Activated CD4-positive, alpha-beta T cell treated with anti-CD3 and anti-CD28 coated beads, Interleukin-2, amount 50 U/mL, for 16 hours (primary cell): ENCODE measurements at places on chromosomes 12 and 14.

- no peak for DNase-seq
These were observed 547.1 kb downstream of the CCER1 start for GRCh38 chr12:90407841-90408240.

DNA sequence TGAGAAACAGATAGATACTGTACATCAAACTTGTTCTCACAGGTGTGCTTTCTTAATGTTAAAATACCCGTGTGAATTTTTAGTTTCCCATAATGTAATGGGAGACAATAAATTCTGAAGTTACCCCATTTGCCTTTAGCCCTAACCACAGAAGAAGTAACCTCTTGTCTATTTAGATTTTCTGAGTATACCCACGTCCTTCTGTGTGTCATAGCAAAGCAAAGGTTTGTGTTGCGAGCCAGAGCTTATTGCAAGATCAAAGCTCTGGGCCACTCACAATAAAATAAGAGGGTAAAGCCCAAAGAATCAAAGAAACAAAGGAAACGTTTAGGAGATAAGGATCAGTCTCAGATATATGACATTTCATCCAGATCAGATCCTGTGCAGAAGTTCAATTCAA lies 73.9 kb downstream of the BMP4 start:
- DNase-seq = no peak

DNA sequence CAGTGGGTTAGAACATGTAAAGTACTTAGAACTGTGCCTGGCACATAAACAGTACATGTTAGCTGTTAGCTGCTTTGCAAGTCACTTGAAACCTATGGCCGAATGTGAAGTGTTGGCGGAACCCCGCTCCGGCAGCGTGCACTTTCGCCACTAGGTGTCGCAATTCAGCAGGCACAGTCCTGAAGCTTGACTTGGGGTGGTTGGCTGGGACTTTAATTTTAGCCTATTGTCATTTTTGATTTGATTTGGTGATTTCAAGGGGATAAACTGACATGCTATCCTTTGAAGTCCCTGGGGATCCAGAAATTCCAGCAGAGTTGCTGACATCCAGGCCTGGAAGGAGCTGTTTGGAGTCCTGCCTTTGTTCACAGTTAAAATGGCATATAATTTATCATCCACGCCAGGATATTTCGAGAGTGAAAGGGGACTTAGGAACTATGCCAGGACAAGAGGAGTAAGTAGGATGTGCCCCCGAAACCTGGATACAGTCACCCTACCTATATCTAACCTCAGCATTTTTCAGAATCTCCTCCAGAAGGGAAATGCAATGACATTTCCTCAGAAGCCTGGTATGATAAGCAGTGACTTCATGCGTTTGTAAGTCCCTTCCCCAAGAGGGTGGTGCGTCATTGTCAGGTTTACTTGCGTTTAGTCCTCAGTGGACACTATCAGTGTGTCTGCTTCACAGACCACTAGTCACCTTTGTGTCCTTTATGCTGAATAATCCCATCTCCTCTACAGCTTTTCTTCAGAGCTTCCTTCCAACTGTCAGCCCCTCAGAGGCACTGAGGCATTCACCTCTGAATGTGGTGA lies 3.5 kb upstream of the TSPAN9 start:
- peak; percentile 84 for DNase-seq

- DNase-seq = no peak
These were observed 37.5 kb downstream of the P2RX7 start for GRCh38 chr12:121170151-121170550.

- peak; percentile 43 for DNase-seq
These were observed 40.1 kb downstream of the SMIM41 start for GRCh38 chr12:52119398-52120254.
